Stimulated activated CD4-positive, alpha-beta T cell treated with anti-CD3 and anti-CD28 coated beads, Interleukin-2, amount 100 ng/mL, for 48 hours (primary cell): ENCODE measurements at places on chromosomes 2 and 18.

DNA sequence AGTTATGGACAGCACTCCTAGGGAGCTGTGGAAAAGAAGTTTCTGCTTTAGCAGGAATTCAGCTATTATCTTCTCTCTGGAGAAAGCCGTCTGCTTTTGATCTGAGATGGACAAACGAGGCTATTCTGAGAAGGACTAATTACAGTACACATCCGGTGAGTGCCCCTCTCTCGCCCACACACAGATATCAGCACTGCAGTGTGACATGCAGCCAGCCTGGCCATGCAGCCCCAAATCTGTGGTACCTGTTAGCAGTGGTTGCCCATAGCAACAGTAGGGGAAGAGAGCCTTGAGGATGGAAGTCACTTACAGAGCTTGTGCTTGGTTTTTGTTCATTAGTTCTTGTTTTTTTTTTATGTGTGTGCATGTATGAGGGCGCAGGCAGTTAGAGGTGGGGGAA is 73.9 kb upstream of the TRIB2 start:
- DNase-seq = no peak

- no peak for DNase-seq
Measured at GRCh38 chr2:128986026-128986715, 667.5 kb upstream of the HS6ST1 start.

DNA sequence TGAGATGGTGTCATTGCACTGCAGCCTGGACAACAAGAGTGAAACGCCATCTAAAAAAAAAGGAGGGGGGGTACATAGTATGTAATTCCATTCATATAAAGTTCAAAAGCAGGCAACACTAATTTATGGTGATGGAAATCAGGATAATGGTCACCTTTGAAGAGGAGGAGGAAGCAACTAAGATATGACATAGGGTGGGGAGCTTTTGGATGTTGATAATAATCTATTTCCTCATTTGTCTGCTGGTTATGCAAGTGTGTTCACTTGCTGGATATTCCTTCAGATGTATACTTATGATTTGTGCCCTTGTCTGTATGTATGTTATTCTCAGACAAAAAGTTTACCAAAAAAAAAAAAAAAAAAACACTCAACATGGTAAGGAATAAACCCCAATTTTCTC is 28.6 kb upstream of the ATIC start:
- no peak for DNase-seq

- DNase-seq = no peak
Measured at GRCh38 chr18:49026501-49027373, 76.0 kb upstream of the SMAD7 start.

DNA sequence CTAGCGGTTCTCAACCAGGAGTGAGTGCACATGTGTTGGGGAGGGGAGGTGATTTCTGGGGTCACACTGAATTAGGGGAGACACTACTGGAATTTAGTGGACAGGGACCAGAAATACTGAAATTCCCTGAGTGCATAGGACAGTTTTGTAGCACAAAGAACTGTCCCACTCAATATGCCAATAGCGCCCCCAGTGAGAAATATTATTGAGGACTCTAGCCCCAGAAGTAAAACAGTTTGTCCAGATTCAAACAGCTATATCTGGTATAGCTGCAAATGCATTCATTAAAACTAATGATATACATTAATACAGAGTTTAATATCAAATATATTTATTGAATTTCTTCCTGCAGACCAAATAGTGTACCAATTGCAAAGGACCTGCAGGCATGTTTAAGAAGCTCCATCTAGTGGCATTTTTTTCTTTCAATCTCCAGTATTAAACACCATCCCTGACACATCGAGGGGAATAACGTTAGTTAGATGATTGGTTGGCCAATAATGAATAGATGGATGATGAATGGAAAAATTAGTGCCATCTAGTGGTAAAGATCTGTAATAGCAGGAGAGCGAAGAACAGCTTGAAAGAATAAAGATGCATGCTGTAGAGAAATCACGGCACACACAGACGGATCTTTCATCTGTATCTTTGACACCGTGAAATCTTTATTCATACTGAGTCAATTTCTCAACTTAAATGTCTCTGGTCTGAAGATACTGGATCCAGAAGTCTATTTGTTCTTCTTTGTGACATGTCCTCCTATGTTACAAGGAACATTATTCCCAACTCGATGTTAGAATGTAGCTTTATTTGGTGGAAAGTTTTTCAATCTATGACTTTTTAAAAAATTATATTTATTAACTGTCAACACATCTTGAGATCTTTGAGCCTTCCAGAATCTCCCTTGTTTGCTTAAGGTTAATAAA is 62.5 kb downstream of the DHRS9 start:
- DNase-seq = no peak
